ENCODE measurements at places on chromosomes 7 and 10.

DNA sequence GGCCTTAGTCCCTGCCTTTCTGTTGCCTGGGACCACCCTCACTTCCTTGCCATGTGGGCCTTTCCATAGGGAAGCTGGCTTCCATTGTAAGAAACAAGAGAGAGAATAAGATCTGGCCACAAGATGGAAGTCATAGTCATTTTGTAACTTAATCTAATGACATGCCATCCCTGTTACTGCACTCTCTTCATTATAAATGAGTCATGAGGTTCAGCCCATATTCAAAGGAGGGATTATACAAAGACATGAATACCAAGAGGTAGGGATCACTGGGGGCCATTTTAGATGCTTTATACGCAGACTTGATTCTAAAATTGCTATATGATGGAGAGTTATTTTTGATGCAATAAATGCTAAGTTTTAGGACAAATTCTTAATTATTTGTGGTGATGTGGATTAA lies 75.2 kb upstream of the CELF2 start:
- no peak for DNase-seq

- no peak for DNase-seq
These were observed 5.7 kb downstream of the TRIM8 start for GRCh38 chr10:102649797-102650654.

- no peak for DNase-seq
These were observed 25.0 kb downstream of the MAPK8 start for GRCh38 chr10:48331436-48331835.

- DNase-seq = no peak
These were observed 73.5 kb downstream of the RTKN2 start for GRCh38 chr10:62194924-62195674.

DNA sequence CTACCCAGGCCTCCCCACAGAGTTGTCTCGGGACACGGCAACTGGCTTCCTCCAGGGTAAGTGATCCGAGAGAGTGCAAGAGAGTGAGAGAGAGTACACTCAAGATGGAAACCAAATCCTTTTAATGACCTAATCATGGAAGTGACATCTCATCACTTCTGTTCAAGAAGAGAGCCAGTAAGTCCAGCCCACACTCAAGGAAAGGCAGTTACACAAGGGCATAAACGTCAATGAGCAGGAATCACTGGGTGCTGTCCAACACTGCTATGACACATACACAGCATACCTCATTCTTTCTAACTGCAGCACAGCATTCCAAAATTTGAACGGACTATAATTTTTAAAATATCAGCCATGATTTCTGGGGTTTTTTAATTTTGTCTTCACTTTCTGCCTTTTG lies 29.3 kb upstream of the OSBPL3 start:
- no peak for DNase-seq

GRCh38 chr7:39712751-39713150 lies 89.4 kb downstream of the RALA start:
- DNase-seq = no peak

DNA sequence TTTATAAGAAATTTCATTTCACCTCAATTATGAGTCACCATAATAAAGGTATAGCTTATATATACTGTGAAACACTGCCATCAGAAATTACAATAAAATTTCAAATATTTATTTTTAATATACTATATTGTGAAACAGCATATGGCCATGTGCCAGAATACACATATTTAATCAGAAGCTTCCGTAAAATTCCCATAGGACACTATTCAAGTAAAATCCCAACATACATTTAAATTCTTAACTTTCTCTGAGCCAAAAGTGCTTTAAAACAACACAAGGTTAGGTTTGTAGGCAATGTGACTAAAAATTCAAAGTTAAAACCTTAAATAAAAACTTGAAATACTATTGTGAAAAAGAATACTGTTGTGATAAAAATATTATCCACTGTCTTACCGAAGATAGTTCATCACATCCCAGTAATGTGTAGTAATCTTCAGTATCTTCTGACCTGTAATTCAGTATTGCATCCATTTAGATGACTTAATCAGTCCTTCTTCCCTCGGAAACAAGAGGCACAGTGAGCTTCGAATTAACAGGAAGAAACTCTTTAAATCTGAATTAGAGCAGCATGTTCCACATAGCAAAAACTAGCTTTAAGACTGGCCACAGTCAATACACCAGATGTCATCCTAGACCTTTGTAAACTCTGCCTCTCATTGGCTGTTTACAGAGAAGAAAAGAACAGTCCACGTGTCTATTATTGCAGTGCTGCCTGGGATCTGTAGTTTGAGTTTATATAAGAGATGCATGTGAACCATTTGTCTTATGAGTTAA lies at the start of gene DNAJC12:
DNAJC12 (minus strand) TSS at position 648 of the 774 bp plus-strand sequence; CDS start at position 471, 177 bp downstream.
- peak; percentile 58 for DNase-seq

DNA sequence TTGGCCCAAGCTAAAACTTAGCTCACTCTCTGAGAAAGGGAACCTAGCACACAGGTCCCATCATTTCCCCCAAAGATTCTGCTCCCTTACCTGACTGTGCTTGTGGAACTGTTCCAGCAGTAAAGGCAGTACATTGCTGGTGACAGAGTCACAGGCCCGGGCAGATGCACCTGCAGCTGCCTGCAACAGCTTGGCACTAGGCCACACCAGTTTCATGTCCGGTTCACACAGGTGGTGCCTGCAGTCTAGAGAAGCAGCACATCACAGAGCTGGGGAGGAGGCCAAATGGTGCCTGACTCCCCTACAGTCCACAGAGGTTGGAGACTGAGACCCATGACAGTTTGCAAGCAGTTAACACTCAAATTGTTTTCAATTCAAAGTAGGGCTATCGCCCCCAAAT lies 22.2 kb downstream of the ZDHHC16 start:
- no peak for DNase-seq

DNA sequence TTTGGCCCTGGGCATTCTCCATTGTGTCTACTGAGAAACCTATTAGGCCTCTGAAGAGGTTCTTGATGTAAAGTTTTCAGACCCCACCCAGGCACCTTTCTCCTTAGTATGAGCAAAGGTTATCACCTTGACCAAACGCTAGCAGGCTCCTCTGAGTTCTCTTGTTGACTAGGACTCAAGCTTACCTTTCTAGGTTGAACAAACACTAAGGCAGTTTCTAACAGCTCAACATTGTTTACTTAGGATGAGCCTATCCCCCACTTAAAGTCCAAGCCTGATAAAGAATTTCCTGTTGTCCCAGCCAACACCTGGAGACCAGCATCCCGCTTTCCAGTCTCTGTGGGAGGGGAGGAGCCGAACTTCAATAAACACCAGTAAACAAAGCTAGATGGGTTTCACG lies 26.3 kb upstream of the ITGB8 start:
- DNase-seq = no peak

GRCh38 chr7:33776788-33777187 lies 128.6 kb upstream of the BMPER start:
- DNase-seq = no peak

- DNase-seq = no peak
These were observed 181.7 kb downstream of the SRPK2 start for GRCh38 chr7:105206985-105207384.

GRCh38 chr7:149727053-149727898 lies 46.1 kb downstream of the ZNF467 start:
- DNase-seq = no peak

DNA sequence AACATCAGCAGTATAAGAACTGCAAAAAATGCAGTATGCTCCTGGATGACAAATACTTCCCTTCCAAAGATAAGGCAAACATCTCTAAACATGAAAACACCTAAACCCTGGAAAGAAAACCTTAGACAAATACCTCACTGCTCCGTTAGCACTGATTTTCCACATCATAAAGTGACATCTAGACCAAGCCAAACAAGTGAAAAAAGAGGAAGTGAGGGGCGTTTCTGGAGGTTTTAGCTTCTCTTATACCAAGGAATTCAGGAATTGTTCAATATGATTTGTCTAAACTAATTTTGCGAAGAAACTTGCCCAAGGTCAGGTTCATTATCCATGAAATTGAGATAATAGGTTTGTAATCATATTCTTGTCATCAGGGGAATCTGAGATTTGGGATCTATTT lies 279.7 kb downstream of the ADRA2A start:
- DNase-seq = no peak

DNA sequence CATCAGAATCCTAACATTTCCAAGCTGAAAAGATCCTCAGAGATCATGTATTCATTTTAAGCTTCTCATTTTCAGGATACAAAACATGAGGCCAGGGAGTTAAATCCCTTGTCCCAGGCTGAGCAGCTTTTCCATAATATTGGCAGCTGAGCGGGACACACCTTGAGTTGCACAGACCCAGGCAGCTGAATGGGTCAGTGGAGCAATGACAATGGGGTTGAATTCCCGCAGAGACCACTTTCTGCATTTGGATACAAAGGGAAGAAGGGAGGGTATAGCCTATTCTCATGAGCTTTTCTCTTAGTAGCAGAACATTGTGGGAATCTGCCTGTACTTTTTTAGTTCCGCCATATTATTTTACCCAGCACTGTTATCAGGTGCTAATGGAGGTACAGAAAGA lies 49.5 kb downstream of the PRR15 start:
- DNase-seq = no peak

DNA sequence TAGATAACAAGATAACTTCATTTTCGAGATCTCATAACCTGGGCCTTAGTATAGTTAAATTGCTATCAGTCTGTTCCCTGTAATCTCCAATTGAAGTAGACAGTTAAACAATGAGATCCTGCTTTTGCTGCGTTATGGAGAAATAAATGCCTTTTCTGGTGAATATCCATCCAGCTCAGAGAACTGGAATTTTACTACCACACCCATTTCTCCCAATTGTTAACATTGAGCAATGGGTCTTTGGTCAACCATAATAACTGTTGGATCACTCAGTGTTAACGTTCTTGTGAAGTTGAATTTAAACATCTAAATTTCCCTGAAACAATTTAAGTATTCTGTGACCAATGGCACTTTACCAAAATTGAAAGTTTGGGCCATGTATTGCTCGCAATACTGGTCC lies 3.0 kb downstream of the CALU start:
- no peak for DNase-seq

DNA sequence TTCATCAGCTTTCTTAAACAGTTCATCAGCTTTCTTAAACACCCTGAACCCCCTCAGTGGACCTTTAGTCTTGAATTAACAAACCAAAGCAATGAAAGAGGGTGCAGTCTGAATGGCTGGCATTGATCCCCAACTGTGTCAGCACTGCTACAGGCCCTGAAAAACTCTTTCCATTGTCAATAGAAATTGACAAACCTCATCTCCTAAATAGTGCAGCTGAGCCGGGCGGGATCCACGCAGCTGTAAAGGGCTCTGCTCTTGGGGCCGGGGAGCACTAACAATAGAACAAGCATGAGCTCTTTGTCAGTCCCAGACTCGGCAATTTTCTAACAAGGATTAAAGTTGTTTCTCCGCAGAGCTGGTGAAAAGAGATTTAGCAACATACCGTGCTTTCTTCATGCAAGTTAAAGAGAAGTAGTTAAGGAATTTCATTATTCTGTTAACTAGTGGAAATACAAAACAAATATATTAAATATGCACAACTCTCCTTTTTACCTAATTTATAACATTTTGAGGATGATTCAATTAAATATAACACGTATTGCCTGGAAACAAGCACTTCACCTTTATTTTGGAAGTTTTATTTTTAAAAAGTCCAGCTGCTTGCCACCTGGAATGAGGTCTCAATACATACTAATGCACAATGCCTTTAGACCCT lies 24.7 kb upstream of the FEZF1 start:
- DNase-seq = no peak

DNA sequence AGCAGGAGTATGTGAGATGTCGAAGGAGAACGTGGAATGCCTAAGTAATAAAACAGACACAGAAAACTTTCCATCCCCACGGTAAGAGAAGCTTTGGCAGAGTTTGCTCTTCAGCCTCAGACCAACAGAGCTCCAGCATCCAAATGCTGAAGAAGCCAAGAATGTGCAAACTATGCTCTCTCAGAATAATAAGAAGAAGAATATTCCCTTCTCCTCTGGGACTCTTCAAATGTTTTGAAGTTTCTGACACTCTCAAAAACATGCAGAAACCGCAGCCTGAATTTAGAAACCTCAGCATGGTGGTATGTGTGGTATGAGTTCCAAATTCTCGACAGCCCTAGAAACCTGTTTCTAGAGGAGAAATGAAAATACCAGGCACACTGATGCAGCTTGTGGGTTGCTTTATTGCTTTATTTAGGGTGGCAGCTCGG lies 113.3 kb downstream of the KCNMA1 start:
- DNase-seq = no peak
